ENCODE measurements at places on chromosomes 2 and 18.

- no peak for DNase-seq
Observed at GRCh38 chr2:150043172-150043500, 444.3 kb downstream of the RND3 start.

- peak; percentile 61 for DNase-seq
Observed at GRCh38 chr2:239143858-239144712, 256.7 kb downstream of the HDAC4 start.

GRCh38 chr2:53672881-53673522 is 94.6 kb upstream of the CHAC2 start:
- peak; percentile 27 for DNase-seq

DNA sequence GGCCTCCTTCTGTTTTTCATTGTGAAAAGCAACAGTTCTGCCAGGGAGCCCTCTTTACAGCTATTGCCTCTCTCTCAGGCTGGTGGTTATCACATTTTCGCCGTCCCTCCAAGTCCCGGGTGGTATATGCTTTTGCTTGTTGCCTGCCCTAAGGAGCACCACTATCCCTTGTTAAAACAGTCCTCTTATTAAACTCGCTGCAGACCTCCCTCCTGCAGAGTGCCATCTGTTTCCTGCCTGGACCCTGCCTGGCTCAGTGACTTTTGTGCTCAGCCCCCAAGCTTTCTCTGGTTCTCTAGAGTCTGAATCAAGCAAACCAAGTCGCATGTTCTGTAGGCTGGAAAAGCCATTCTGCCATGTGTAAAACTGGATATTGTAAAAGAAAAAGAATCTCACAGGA is 72.1 kb upstream of the FHL2 start:
- DNase-seq: no peak
